ENCODE measurements at places on chromosomes 5 and 9. TPM values are rescaled to one million over a fixed set of nuclear protein-coding genes. Genes with fewer than 3 reads are reported as not detected.

DNA sequence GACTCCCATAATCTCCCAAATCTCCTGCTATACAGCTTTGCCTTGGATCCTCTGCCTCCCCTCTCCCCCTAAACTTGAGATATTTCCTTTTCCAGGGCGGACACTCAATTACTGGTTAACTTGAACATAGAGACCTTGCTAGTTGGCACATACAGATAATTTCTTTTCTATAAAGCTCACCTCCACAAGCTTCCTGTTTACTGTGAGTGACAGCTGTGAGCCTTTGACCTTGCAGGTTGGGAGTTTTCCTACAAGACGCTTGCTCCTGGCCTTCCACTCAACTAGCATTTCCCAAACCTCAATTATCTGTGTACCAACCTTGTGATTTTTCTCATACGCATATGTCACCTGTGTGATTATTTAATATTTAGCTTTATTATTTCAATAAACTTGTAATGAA lies 114.5 kb downstream of the GNA14 start:
- no peak for DNase-seq

- no peak for DNase-seq
Observed at GRCh38 chr5:136413196-136413595, 47.9 kb upstream of the TRPC7 start.

- no peak for DNase-seq
Observed at GRCh38 chr5:65394087-65394486, 87.6 kb downstream of the ADAMTS6 start.

DNA sequence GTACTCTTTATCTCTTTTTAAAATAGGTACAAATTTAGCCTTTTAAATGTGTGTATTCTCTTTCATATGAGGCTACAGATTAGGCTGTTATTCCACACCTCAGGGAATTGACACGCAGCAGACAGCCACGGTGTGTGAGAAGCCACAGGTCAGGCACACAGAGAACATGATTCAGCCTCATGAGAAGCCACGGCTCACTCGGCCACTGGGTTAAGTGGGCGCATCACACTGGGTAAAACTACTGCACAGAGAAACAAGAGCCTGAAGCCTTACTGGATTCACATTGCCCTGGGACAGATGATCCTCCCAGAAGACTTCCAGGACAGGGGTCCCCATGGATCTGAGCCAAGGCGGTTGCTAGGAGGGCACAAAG lies 28.2 kb downstream of the LPCAT1 start:
- DNase-seq, result no peak

DNA sequence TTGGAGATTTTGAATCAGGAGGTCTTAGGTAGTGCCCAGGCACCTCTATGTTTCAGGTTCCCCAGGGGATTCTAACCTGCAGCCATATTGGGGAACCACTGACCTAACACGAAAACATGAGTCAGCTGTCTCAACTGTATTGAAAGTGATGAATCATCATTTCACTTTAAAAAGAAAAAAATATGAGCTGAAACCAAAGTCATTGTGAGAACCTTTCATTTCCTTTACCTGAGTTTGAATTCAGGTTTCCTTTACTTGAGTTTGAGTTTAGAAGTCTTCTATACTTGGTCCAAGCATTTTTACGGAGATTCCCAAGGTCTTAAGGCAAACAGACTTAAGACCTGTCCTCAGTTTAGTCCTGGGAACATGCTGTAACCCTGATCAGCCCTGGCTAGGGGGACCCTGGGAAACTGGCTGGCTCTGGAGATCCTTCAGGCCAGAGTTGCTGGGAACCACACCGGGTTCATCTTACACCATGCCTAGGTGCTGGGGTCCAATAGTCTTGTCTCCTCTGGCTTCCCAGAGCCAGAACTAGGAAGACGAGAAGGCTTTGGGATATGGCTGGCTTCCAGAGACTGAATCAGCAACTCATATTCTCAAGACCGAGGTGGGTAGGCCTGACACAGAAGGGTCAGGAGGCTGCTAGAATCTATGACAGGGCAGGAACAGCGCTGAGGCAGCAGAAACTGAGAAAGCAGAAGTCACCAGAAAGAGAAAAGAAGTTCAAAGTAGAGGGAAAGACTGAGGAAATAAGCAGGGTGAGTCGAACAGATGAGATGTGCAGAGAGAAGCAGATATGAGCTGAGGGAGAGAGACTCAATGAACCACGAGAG lies 16.4 kb upstream of the PDCD1LG2 start:
- DNase-seq, result no peak

DNA sequence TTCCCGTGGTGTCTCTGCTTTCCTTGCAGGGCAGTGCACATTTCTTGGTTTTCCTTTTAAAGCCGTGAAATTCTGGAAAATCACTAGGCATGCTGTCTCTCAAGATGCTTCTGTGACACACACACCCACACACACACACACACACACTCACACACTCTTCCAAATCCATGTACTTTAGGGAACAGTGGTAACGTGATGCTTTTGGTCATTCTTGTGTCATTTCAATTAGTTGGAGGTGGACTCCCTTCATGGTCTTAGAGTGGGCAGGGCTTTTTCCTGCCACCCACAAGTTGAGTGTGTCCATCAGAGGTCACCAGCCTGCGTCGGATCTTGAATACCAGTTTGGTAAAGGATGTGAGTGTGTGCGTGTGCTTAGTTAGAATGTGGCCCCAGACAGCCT lies 64.4 kb downstream of the DMRT1 start:
- DNase-seq, result no peak

DNA sequence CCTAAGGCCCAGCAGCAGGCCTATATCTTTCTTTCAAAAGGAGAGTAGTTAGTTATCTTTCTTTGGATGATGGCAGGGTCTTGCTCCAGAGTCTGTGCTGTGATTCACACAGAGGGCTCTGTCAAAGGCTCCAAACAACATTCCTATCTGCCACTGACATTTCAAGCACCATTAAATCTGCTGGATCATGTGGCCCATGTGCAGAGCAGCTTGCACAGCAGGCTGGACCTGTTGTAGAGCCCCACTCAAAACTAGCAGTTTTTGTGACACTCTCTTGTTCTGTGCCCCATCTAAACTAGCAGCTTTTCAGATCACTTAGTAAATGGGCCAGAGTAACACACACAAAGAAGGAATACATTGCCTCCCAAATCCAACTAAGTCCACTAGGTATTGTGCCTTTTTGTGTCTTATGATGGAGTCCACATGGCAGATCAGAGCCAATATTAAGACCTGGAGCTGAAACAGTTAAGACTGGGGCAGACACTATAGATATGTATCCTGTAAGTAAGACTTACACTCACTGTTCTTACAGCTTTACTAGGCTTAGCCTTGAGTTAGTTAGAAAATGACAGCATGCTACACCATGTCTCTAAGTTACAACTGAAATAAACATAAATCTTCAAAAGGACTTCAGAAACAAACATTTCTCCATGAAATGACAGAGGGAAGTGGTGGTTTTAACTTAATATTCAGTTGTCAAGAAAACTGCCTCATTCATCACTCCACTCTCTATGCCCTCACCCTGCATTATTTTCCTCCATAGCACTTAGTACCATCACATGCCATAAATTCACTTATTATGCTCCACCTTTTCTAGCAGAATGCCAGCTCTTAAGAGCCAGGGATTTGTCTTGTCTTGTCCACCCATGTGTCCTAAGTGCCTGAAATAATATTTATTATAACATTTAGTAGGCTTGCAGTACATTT lies 400.9 kb downstream of the RAB3C start:
- DNase-seq, result no peak

- no peak for DNase-seq
Observed at GRCh38 chr9:95778957-95779356, 96.5 kb upstream of the ERCC6L2 start.

- no peak for DNase-seq
Observed at GRCh38 chr9:128703616-128704355, 1.5 kb downstream of the PKN3 start.

The TTC23L gene
- total RNA-seq, result 0.09 TPM

Data from esophagus squamous epithelium (tissue), 5 donors.